ENCODE measurements at places on chromosomes 4 and X.

GRCh38 chr4:86970447-86971354 lies 35.9 kb downstream of the AFF1 start:
- DNase-seq, result no peak

GRCh38 chr4:184514121-184514988 lies 40.0 kb upstream of the IRF2 start:
- no peak for DNase-seq

- DNase-seq, result no peak
Measured at GRCh38 chrX:10166731-10167151, 10.0 kb downstream of the CLCN4 start.

GRCh38 chr4:123244137-123244536 lies 152.5 kb upstream of the SPRY1 start:
- DNase-seq, result no peak

DNA sequence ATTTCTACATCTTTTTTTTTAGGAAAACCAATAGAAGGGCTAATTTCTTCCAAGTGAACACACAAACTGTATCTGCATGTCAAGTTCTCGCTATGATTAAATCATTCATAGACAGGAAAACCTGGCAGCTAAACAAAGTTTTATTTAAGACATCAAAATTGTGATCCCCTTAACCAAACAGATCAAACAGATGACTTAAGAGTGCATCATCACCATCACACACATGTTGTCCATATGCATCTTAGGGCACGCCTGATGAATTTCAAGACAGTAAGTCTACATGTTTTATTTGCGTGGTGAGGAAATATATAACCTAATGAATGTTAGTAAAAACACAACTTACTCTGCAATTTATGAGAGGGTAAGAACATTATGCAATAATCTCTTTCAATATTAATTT lies 317.0 kb upstream of the ANXA10 start:
- no peak for DNase-seq

DNA sequence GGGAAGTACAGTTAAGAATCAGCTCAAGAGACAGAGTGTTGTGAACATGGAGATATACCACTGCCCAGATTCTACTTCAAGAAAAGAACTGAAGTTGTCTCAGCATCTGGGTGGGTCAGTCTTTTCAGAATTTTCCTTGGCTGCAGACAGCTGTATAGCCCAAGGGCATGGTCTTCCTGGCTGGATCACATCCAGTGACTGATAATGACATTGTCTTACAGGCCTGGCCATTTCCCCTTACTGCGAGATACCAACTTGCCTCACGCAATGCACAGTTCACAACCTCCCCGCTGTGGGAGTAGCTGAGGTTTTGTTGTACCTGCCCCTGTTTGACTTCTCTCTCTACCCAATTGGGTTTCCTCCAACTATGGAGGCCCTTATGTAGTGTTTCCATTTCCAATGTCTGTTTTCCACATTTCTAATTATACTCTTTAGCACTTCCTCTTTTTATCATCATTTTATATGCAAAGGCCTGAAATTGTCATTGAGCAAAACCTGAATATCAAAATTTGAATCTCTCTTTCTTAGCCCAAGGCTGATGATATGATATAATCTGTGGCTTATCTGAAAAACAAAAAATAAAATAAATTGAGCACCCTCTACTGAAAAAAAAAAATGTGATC lies 209.1 kb downstream of the NAF1 start:
- DNase-seq, result no peak

- peak; percentile 24 for DNase-seq
Measured at GRCh38 chr4:56976837-56977320, 527 bp downstream of the NOA1 start.
